Stimulated activated CD8-positive, alpha-beta memory T cell treated with anti-CD3 and anti-CD28 coated beads, Interleukin-4, amount 100 ng/mL, for 4 hours (primary cell): ENCODE measurements at places on chromosomes 2 and 18.

DNA sequence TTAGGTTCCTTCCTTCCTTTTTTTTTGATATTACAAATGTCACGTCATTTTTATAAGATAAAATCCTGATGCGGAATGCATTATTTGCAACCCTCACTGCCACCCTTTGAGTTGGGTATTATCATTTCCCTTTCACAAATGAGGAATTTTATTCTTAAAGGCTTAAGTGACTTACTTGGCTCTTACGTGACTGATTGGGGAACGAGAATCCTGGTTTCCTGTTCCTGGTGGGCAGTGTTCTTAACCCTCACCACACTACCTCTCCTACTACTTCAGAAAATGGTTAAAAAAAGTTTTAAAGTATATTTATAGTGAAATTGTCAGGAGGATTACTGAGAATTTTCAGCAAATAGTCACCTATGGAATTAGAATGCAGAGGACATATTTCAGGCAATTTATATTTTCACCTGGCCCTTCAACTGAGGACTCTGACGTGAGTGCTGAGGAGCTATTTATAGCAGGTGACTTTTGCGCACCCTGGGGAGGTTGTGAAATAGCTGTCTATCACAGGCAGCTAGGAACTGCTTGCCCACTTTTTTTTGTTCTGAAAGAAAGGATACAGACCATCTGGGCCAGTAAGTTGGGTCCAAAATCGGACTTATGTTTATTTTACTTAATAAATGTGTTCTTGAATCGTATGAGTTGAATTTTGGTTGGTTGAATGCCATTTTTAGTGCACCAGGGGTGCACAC lies 18.7 kb upstream of the RASGRP3 start:
- DNase-seq: no peak

DNA sequence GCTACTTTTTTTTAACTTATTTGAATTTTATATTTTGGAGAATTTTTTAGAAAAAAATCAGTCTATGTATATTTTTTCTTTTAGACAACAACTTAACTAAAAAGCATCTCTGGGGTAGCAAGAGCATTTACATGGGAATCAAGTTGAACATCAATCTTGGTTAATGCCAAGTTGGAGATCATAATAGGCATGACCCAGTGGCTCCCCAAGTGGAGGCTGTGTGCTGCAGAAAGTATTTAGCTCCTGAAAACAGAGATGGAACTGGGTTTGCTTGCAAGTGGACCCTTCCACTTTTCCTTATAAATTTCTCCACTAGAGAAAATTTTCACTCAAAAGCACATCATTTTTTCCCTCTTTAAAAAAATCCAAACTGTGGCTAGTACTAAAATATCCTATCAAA lies 23.9 kb upstream of the CAVIN2 start:
- DNase-seq: no peak

DNA sequence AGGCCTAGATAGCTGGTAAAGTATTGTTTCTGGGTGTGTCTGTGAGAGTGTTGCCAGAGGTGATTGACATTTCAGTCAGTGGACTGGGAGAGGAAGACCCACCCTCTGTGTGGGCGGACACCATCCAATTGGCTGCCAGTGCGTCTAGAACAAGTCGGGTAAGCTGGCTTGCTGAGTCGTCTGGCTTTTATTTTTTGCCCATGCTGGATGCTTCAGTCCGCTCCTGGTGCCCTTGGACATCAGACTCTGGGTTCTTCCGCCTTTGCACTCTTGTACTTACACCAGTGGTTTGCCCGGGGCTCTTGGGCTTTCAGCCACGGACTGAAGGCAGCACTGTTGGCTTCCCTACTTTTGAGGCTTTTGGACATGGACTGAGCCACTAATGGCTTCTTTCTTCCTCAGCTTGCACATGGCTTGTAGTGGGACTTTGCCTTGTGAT lies 24.3 kb downstream of the DIS3L2 start:
- DNase-seq: no peak

DNA sequence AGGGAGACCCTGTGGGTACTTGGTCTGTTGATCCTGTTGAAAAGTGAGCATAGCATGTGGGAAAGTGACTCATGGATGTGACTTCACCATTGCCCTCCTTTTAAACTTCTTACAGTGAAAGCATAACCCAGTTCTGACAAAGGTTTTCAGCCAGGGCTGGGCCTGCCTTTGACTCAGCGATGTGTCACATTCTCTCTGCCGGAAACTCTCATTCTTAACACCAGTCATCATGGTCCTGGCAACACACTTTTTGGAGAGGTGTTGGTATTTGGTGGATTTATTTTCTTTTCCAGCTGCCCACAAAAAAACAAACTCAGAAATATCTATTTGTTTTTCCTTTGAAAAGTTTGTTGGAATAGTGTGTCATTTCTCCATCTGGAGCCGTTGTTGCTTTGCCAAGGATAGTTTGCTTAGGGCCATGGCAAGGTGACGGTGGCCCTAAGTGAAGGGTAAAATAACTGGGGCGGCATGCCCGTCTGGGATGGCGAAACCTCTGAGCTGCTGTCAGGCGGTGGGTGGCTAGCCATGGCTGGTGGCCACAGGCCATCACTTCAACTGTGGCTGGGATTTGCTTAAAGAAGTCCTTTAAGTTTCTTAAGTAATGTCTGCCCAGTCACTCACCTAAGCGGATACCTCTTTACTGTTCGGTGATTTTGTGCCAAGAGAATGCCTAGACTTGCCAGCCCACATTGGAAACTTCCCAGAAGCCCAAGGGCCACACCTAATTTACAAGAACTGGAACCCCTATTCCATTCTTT lies 123.3 kb downstream of the LTBP1 start:
- no peak for DNase-seq

DNA sequence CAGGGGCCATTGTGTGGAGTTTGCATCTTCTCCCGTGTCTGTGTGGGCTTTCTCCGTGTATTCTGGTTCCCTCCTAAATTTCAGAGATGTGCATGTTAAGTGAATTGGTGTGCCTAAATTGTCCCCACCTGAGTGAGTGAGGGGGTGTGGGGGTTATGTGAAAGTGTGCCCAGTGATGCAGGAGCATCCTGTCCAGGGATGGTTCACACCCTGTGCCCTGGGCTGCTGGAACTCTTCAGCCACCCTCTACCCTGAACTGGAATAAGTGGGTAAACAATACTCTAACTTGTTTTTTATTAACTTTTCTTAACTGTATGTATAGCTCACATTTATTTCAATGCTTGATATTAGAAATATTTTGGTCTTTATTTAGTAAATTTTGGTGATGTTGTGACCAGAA lies 56.0 kb downstream of the UBE2E3 start:
- DNase-seq: no peak

- DNase-seq: no peak
Measured at GRCh38 chr2:17800693-17801458, 15.4 kb upstream of the MSGN1 start.

DNA sequence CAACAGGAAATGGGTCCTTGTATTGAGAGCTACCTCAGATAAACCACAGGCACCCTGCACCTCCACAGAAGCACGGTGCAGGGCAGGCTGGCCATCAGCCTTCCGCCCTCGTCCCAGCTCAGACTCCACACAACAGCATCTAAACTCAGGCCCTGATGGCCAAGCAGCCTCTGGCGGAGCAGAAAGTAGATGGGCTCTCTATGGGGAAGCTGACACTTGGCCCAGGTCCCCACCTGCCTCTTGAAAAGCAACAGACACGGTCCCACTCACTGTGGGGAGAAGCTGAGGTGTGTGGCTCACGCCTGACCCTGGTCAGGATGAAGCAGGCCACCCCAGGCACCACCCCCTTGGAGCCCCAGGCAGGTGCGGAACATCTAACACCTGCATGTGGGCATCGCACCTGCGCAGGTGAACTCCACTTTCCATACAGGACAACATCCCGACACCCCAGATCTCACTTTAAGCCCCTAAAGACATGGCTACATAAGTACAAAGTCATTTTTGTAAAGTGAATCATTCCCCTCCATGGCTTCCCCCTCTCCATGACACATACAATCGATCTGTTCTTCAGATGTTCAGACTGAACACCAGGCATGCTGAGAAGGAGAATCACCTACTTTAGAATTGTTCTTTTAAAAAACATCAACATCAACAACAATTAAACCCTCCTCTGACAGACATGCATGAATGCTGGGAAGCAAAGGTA lies 208.4 kb downstream of the ZBTB7C start:
- no peak for DNase-seq

DNA sequence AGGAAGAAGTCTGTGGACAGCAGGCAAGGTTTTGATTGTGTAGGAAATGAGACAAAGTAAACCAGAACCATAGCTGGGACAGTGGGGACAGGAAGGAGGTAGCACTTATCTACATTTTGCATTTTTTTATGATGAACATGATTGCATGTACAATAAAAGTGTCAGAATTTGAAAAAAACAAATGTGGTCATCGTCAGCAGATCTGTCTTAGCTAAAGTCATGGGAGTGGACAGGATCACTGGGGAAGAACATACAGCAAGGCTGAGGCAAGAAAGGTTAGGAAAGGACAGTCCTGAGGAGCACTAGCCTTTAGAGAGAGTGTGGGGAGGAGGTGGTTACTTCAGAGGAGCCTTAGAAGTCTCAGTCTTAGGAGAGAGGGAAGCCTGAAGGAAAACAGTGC lies 35.1 kb upstream of the SLC14A2 start:
- no peak for DNase-seq

- no peak for DNase-seq
Measured at GRCh38 chr2:98084869-98085238, 2.1 kb upstream of the VWA3B start.

- DNase-seq: no peak
Measured at GRCh38 chr2:20472569-20472968, 25.7 kb downstream of the RHOB start.

GRCh38 chr18:54555996-54556395 lies 35.0 kb upstream of the DYNAP start:
- DNase-seq: no peak

GRCh38 chr2:41718705-41719104 lies 329.1 kb upstream of the PKDCC start:
- DNase-seq: no peak

DNA sequence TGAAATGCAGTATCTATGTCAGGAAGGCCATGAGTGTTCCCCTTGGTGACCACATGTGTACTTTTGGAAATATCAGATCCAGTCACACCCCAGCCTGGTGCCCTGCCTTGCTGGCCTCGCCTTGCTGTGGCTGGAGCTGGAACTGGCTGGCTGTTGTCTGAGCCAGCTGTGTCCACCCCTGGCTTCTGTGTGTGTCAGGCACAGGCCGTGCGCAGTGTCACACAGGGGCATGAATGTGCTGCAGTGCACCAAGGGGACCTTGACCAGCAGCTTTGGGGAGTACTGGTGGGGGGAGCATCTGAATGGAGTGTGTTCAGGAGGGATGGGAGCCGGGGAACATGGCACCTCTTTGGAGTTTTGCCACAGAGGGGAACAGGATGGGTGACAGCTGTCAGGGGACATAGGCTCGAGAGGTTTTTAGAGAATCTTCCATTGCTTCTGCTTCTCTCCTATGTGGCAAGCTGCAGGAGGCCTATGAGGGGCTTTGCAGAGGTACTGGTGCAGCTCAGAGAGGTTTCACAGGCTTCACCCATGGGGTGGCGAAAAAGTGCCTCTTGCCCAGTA lies 44.7 kb upstream of the FAHD2A start:
- DNase-seq: no peak

- DNase-seq: no peak
Measured at GRCh38 chr18:68041327-68041726, 524.8 kb upstream of the DSEL start.

GRCh38 chr2:236073246-236073645 lies 94.9 kb downstream of the GBX2 start:
- no peak for DNase-seq

DNA sequence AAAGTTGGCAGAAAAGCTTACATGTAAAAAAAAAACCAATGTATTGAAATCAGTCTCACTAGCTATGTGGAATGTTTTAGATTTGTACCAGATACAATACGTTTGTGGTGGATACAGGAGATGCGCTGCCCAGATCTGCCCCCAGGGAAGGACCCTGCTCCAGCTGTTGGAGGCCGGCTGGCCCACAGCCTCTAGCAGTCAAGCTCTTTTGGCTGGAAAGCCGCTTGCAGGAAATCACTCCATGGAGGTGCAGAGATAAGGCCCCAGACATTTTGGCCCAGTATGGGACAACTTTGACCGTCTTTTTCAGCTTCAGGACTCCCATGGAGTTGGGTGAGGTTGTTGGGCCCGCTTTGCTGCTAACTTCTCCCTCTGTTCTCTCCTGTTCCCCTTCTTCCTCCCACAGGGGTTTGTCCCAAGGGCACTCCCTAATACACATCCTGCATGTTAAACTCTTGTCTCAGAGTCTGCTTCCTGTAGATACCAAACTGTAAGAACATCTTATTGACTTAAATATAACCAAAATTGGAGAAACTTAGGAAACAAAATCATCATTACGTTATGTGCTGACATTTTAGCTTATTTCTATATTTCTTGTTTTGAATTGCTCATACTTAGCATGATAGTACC lies 1.7 kb upstream of the QPCT start:
- no peak for DNase-seq

- DNase-seq: no peak
Measured at GRCh38 chr2:236667526-236667925, 97.9 kb downstream of the ACKR3 start.

DNA sequence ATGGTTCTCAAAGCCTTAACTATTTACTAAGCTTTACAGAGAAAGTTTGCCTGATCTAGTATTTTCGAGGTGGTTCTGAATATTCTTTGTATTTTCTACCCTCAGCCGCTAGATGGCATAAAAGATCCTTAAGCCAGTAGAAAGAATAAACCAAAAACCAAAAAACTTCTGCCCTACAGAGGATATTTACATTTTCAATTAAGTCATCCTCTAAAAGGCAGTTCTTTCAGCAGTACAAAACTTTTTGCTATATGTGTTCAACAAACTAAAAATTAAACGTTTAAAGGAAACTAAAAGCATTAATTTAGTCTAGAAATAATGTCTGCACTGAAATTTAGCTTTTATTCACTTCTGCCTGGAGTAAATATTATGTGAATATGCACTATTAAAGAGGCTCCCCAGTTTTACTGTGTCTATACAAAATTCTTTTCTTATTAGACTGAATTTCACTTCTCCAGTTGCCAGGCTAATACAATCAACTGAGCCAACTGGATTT lies 297.5 kb downstream of the PIEZO2 start:
- DNase-seq: no peak

GRCh38 chr2:101806701-101807100 lies 109.2 kb downstream of the MAP4K4 start:
- DNase-seq: no peak

- no peak for DNase-seq
Measured at GRCh38 chr2:68745006-68745405, 10.4 kb downstream of the ARHGAP25 start.

DNA sequence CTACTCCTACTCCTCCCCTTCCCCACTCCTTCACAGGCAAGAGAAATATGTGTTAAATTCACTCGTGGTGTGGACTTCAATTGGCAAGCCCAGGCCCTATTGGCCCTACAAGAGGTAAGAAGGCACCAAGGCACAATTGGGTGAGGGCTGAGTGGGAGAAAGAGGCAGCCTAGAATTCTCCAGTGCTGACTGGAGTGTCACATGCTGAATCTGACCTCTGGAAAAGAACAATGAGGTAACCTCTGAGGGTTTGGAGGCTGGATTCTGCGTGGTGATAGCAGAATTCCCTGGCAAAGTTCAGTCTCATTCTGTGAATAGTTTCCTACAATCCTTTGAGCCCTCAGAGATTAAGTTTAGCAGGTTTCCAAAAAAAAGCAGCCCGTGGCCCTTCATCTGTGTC lies 6.9 kb downstream of the CENPA start:
- no peak for DNase-seq

GRCh38 chr18:80109676-80110078 lies 615 bp downstream of the ADNP2 start:
- no peak for DNase-seq
